HAP-1 (cell line): ENCODE measurements at places on chromosomes 5 and 9.

DNA sequence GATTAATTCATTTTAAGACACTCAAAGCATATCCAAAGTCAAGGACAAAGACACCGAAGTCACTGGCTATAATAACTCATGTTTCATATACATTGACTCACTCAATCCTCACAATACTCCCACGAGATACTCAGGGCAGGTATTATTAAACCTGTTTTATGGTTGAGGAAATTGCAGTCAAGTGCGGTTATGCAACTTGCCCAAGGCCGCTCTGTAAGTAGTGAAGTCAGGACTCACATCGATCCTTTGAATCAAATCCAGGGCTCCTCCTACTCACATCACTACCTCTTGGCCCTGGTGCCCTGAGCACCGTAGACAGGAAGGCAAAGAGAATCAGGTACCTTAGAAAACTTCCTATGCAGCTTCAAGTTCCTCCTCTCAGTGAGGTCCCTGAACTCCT lies 87.8 kb upstream of the APC start:
- no peak for DNase-seq

- no peak for DNase-seq
These were observed 242.6 kb downstream of the HSPA4 start for GRCh38 chr5:133294380-133294779.

DNA sequence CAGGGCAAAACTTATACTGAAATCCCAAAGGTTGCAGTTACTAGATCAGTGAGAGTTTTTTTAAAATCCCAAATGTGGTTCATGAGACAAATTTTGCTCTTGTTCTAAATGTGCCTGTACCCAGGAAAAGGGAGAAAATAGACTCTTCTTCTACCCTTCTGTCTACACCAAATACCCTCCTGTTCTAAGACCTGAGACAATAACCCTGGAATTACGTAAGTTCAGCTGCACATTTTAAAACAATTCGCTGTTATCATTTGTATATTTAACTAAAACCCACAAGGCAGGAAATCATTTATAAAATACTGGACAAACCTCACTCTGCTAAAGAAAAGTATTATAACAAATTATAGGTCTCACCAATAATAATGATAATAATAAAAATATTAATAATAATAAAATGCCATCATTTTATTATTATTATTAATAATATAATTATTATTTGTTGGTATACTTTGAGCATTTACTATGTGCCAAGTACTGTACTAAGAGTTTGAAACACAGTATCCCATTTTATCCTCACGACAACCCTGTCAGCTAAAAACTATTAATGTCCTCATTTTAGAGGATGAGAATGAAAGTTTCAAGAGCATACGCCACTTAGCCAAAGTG lies 49.8 kb upstream of the AFAP1L1 start:
- DNase-seq, result no peak

GRCh38 chr5:90941002-90941720 lies 382.6 kb downstream of the ADGRV1 start:
- no peak for DNase-seq

DNA sequence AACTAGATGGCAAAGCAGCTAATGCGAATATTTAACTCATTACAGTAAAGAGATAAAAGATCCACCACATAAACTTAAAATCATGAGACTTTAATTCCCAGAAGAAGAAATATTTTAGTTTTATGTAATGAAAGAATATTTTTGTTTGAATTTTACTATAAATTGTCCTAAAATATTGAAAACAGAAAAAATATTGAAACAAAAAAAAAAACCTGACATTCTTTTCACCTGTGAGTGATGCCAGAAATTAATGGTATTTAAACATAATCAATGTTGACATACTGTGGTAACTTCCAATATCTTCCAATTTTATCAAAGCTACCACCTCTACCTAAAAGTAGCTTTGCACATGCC lies 153.2 kb downstream of the MEF2C start:
- no peak for DNase-seq

- DNase-seq, result no peak
These were observed 180.6 kb downstream of the COMMD10 start for GRCh38 chr5:116265471-116265870.

DNA sequence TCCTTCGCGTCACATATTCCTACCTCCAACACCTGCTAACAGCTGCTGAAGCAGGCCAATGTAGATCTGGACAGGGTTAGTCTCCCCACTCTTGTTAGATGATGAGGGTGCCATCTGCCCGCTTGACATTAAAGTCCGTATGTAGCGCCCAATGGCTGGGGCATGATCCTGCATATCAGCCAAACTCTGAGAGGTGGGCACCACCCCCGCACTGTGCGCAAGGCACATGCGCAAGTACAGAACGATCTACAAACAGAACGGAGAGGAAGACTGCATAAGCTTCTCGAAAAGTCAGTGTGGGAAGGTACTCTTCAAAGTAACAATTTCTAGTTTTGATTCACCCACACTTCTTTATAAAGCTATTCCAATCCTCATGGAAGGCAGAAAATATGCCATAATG lies 69.8 kb downstream of the ECPAS start:
- no peak for DNase-seq

GRCh38 chr5:180290568-180291233 lies 1.2 kb downstream of the MAPK9 start:
- DNase-seq, result no peak

DNA sequence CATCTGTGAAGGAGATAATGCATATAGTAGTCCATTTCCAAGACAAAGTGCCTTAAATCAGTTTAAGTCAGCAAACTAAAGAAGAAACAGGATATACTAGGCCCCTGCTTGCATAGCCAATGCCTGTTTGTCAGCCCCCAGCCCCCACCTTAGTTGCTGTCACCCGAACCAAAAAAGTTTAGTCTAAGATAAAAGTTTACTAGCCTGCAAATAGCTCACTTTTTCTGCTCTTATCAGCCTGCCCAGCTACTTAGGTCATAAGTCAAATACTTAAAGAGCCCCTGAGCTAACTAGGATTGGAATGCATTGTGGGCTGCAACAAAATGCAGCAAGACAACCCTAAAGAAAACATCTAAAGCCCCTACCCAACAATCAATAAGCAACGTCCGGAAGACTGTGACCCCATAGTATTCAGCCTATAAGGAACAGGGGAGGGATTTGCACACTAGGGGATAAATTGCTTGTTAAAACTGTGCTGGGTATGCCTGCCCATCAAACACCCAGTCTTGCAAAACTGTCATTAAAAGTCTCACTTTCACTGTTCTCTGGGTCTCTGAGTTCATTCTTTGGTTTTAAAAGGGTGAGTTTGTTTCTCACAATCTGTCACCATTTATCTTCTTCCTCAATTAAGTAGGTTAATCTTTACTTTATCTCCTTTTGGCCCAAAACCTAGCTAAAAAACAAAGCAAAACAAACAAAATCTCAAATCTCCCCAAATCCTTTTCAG lies 92.4 kb upstream of the CEP78 start:
- no peak for DNase-seq

DNA sequence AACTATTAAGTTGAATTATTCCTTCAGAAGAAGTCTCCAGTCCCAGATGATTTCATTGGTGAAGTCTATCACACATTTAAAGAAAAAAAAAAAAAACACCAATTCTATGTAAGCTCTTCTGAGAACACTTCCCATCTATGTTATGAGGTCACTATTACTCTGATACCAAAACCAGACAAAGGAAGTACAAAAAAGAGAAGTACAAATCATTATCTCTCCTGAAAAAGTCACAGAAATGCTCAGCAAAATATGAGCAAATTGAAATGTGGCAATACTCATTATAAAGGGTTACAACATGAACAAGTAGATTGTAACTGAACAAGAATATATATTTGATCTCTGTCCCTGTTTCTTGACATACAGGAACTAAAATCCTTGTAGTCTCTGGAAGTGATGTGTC lies 280.4 kb downstream of the TLE1 start:
- DNase-seq, result no peak

GRCh38 chr5:93273176-93273575 lies 307.8 kb downstream of the NR2F1-AS1 start:
- no peak for DNase-seq

DNA sequence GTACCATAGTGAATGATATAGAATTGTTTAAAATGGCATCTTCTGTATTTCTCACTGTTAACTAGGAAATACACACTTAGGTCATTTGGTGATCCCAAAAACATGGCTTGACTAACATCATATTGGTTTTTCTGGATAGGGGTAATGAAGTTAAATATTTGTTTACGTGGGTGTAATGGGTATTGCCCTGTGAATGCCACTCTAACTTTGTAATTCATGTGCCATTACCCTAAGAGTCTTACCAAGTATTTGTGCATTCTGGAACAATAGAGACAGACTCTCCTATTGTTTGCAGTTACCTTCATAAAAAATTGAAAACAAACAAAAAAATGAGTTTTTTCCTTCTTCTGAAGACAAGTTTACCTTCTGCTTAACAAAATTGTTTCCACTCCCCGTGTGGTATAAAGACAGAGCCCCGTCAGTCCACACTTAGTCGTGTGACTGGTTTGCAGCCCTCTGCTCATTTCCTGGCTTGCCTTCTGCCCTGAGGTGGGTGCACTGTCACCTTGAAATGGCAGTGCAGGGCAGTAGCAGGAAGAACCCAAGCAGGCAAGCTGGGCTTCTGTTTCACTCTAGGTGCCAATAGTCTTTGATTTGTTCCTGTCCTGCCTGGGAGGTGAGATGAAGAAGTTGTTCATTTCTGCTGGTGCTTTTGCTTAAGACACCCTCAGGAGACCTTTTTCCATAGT lies 9.6 kb upstream of the CATSPER3 start:
- no peak for DNase-seq
